CD4-positive, alpha-beta T cell treated with Interleukin-2 at 100 ng/mL for 4 hours (primary cell): ENCODE measurements at places on chromosomes 12 and 14.

DNA sequence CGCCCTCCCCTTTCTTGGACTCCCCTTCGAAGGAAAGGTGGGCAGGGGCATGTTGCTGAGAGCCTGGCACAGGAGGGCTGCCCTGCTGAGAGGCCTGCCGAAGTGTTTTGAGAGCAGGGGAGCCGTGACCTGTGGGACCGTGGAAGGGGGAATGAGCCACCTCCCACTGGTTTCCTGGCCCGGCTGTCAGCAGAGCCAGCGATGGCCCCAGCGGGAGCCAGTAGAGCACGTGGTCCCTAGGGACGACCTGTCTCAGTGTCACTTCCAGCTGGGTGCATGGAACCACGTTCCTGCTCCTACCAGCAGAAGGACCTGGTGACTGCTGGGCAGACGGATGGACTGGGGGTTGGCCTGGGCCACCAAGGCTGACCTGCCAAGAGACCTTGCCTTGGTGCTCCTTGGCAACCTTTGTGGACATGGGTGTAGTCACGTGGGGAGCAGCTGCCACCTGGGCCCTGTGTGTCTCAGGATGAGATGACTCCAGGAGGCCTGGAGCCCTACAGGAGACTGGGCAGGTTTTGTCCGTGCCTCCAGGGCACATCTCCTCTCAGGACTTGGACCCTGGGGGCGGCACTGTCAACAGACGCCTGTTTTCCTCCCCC lies 34.6 kb downstream of the BEGAIN start:
- no peak for DNase-seq

DNA sequence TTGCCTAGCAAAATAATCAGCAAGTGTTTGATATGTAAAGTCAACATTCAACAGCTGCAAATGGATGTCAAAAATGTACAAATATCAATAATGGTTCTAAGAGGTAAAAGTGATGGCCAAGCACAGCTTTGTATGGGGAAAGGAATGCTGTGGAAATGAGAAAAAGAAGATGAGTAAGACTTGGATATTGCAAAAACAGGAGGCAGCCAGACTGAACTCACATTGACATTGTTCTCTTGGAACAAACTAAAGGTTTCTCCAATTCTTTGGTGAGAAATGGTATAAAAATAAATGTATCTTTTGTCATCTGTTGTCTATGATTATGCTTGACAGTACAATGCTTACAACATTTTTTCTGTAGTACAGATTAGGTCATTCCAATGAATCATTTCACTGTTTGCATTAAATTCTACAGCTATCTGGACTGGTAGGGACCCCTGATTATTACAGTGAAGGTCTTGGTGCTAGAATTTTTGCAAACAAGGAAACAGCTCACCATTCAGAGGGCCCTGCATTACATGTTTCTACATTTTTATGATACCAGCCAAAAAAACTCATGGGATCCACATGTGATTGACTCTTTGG lies 465.7 kb downstream of the NOVA1 start:
- no peak for DNase-seq

- DNase-seq = no peak
These were observed 14.1 kb downstream of the ARF3 start for GRCh38 chr12:48943221-48943620.

- DNase-seq = no peak
These were observed 41.7 kb upstream of the EMP1 start for GRCh38 chr12:13154831-13155230.

GRCh38 chr14:83085136-83085535 lies 1551.5 kb upstream of the SEL1L start:
- no peak for DNase-seq

DNA sequence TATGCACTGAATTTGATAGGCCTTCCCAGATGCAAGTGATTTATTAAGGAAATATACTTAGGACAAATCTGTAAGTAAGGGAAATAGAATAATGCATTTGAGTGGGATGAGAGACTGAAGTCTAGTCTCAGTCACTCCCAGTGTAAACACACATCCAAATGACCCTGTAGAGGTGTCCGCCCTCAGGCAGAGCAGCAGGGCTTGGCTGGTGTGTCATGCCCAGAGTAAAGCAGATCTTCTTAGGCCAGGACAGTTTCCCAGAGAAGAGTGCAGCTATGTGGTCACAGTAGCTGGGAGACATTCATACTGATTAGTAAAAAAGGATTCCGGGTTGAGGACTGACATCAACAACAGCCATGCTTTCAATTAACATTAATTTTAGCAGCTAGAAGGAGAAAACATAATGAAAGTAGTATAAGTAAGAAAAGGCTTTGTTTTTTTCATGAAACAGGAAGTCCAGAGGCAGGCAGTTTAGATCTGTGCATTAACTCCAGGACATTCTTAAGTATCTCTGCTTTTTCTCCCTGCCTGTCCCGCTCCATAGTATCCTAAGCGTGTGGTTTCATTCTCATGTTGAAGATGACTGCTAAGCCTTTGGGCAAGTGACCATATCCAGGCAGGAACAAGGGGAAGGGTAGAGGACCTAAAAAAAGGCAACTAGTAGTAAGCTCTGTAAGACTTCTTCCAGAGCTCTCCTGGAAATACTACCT lies 35.7 kb downstream of the CNTN1 start:
- no peak for DNase-seq

DNA sequence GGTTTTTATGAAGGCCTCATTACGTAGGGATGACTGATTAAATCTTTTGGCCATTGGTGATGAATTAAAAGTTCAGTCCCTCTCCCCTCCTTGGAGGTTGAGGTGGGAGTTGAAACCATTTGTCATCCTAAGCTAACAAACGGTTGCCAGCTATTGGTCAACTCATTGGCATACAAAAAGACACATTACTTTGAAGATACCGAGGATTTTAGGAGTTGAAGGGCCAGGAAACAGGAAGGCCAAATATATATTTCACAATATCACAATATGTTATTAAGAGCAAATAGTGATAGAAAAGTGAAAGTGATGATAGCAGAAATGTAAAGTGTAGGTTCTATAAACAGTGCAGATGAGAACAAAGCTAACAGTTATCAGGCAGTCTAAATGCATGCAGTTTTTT lies 24.4 kb downstream of the RCOR1 start:
- no peak for DNase-seq

DNA sequence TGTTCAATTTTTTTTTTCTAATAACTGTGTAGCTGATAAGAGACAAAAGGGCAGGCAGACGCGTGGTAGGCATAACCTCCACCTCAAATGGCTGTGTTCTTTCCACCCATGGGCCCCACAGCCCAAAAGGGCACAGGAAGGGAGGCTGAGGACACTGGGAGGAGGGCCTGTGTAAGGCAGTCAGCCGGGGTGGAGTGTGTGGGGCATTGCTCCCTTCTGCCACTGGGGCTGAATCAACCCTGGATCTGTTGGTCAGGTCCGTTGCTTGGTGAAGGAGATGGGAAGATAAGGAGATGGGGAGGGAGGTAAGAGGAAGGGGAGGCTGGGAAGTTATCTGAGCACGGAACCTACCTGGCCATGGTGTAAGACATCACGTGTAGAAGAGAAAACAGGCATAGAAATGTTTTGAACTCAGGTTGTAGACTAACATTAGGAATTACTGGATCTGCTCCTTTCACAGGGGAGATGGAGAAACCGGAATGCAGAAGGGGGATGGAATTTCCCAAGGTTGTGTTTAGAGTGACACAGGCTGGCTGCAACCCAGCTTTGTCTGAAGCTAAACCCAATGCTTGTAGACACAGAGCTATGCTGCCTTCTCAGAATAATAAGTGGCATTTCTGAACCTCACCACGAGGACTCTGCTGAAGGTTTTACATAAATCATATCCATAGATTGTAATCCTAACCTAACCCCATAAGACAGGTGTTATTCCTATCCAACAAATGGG lies 138.5 kb upstream of the NOS1 start:
- no peak for DNase-seq

GRCh38 chr12:47035484-47035883 lies 43.9 kb upstream of the PCED1B start:
- no peak for DNase-seq

- no peak for DNase-seq
These were observed 232.8 kb upstream of the DIO3 start for GRCh38 chr14:101328412-101329028.

- no peak for DNase-seq
These were observed 36.2 kb downstream of the MED13L start for GRCh38 chr12:116241157-116241759.

DNA sequence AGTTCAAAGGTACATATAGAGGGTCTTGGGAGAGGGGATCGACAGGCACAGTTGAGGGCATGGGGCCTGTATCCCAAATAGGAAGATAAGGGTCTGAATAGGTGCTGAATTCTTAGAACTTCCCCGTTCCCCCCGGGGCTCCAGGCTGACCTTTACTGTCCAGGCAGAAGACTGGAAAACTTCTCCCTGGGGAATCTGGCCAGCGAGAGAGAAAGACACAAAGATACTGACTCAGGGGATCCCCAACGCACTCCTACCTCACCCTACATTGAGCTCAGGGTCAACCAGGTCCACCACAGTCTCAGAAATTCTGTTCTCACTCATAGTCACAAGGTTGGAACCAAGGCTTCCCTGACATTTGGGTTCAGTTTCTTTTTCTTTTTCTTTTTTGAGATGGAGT lies 46.2 kb downstream of the ACACB start:
- DNase-seq = no peak

- DNase-seq = no peak
These were observed 7.3 kb downstream of the ITGA7 start for GRCh38 chr12:55700255-55701018.

DNA sequence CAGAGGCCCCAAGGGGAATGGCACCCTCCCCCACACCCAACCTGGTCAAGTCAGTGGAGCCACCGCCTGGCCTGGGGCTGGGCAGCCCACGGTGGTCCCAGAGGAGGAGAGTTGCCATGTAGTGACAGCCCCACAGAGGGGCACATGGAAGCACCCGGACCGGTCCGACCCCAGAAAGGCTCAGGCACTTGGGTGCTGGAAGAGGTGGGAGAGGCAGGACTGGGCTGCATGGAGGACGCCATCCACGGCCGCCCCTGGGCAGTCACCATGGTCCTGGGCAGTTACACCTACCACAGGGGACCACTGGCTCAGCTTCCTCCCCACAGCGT lies 37.9 kb upstream of the TMEM179 start:
- no peak for DNase-seq

- no peak for DNase-seq
These were observed 160.8 kb upstream of the KRR1 start for GRCh38 chr12:75672200-75672599.

DNA sequence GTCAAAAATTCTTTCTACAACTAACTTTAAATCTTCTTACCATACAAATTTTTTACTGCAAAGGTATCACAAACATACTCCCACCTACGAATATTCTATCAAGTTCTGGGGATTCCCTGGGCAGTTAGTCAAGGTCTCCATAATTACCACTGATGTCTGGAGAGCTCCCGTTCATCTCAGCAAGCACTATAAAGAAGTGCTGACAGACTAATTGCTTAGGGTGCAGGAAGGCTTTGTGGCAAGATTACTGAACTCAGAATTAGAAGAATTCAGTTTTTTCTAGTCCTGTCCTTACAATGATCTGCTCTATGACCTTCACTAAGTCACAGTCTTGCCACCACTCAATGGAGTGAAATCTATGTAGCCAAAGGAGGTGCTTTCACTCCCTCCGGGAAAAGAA lies 61.5 kb downstream of the DUSP16 start:
- DNase-seq = no peak

DNA sequence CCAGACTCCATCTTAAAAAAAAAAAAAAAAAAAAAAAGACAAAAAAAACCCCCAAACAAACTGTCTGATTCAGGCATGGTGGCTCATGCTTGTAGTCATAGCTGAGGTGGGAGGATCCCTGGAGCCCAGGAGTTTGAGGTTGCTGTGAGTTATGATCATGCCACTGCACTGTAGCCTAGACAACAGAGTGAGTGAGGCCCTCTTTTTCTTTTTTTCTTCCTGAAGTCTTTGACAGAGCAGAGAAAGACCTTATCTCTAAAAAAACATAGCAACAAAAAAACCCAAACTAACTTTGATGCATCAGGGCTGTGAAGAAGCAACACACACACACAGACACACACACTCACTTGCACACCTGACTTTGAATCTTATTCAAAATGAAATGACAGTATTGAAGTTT lies 7.7 kb upstream of the AMN1 start:
- DNase-seq = peak; percentile 89

DNA sequence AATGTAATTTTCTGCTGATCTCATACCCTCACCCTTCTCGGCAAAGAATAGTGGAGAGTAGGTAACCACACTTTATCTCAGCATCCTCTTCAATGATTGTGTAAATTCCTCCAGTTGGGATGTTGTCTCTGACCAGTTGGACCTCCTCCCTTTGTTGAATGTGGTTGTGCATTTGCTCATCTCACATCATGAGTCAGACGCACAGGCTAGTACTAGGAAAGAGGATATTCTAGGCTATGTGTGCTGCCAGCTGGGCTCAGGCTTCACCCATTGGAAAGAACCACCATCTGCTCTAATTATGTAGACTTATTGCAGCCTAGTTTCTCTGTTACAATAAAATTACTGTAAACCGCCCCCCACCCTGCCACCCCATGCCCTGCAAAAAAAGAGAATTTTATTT lies 90.3 kb downstream of the LMO3 start:
- DNase-seq = no peak

DNA sequence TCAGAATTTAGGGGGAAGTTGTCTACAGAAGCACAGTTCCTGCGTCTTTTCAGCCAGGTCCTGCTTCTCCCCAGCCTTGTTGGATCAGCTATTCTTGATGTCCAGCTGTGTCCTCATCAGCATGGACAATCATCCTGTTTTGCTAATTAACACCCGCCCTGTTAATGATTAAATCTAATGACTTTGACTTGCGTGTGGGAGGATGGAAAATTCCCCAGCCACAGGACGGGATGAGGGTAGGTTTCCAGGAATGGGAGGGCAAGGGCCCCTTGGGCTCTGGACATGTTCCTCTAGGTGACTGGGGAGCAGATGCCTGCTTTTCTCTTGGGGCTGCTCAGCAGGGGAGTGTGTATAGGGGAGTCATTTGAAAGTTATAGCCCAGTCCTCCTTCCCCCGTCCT lies 5.3 kb upstream of the PPP1R1A start:
- no peak for DNase-seq

DNA sequence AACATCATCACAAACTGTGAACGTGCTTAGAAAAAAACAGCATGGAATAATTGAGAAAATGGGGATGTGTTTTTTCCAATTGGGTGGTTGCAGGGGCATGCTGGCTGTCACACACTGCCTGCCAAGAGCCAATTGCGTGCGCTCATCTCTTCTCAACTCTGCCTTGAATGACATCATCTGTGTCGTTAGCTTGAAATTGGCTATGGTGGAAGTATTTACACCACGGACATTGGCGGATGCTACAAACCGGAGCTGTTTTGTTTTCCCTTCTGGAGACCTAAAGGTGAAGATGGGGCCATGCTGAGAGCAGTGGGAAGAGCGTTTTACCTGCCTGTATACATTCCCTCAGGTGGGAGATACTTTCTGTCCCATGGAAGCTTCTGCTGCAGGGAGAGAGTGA lies 71.5 kb downstream of the PRMT8 start:
- no peak for DNase-seq
